ENCODE measurements at places on chromosomes 2 and 18.

DNA sequence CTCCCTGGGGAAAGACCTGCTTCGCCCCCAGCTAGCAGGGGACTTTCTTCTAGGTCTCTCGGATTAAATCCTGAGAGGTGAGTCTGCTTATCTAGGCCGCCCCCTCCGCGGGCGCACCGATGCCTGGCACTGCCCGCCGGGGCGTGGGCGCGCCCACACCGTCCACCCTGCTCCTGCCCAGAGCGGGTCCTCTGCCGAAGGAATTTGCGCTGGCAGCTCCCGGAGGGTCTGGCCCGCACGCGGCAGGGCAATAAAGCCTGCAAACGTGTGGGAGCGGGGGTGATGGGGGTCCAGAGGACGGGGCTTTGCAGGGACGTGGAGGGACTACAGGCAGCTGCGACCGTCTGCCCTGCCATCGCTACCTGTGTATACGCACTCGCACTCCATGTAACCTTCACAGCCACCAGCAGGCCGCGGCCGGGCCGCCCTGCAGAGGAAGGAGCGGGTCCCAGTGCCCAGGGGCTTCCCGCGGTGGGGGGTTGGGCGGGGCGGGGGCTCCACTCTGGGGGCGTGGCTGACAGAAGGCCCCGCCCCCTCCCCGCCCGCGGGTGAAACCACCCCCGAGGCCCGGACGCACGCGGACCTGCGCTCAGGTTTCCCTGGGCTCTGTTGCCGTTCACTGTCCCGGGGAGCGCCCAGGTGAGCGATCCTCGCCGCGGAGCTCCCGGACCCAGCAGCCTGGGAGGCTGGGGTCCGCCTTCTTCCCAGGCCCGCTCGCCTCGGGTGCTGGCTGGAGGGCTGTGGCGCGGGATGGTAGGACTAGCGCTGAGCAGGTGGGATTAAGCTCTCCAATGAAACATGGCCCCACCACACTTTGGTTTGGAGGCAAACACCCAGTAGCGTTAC is 174.5 kb upstream of the HS6ST1 start:
- DNase-seq = no peak

- no peak for DNase-seq
Measured at GRCh38 chr2:144310484-144310883, 209.4 kb downstream of the ZEB2 start.

DNA sequence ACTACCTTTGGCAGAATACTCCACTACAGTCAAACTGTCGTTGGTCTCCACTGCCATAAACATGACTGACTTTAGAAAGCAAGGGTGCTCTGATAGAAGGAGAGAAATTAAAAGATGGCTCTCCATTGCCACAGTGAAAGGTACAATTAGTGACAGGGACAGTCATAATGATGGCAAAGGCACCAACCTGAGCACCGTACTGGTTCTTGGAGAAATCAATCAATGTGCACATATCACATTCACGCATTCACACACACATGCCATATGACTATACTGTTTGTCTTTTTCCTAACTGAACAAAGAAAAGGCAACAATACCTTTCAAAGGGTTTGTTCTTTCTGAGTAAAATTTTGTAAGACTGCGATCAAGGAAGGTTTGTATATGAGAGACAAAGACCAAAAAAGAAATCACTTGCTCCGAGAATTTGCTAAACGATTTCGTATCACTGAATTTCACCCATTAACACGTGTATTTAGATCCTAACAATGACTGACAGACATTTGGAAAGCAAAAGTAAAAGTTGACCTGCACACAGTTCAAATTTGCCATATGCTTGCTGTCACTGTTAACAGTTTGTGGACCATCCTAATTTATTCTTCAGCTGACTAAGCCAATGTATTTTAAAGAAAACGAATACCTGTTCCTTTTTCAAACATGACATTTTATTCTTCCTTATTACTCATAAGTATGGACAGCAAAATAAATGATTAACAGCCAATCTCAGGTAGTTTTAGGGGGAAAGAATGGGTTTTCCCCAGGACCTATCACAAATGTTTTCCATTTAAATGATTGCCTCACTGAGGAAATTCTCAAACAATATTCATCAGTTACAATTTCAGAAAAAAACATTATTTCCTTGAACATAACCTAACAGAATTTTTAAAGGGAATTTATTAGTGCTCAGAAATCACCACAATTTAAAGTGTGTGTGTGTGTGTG is 644.4 kb downstream of the ZEB2 start:
- DNase-seq = no peak

DNA sequence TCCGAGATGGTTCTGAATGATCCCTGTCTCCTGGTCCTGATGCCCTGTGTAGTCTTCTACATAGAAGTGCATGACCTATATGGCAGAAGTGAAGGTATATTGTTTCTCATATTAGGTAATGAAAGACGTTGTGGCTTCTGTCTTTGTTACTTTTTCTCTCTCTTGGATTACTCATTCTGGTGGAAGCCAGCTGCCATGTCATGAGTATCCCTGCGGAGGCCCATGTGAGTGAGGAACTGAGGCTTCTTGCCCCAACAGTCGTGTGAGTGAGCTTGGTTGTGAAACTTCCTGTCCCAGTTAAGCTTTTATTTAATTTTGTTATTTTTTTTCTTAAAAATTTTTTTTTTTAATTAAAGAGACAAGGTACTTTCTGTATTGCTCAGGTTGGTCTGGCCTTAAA is 134.7 kb downstream of the UBR3 start:
- DNase-seq = no peak

DNA sequence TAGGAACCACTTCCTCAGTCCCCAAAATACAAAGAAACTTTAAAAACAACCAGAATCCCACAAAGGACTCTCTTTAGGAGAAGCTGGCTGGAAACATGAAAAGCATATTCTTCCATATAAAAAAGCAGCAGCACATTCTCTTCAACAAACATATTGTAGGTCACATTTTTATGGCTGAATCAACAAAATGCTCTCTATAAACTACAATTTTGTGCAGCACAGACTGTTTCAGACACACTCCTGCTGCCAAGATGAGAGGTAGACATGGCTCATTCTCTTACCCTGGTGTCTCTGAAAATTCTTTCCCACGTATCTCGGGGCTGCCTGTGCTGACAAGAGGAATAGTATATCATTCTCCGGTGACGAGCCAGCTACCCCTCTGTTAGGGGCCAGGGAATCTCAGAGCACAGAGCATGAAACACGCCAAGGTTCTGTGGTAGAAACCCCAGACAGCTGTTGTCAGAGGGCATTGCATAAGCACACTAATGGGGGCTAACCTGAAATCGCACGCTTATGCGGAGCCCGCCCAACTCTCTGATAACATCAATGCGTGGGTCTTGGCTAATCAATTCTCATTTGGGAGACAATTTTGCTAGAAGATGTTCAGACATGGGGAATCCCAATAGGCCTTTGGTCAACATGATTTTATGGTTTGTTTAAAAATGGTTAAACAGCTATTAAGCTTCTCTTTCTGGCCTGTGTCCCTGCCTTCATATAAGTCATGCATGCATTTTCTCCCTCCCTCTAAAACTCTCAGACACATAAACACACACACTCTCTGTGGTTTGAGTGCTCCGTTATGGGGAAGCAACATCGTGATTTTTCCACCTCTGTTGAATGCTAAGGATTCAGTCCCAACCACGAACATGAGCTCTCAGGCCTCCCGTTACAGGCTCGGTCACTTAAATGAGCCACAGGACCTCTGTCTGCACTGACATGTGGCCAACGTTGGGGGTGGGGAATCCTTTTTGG is 177.5 kb downstream of the INO80D start:
- no peak for DNase-seq

GRCh38 chr2:107072150-107072940 is 186.4 kb upstream of the ST6GAL2 start:
- no peak for DNase-seq

Data from omental fat pad (tissue), 4 donors.